ENCODE measurements at places on chromosomes 3 and 15.

DNA sequence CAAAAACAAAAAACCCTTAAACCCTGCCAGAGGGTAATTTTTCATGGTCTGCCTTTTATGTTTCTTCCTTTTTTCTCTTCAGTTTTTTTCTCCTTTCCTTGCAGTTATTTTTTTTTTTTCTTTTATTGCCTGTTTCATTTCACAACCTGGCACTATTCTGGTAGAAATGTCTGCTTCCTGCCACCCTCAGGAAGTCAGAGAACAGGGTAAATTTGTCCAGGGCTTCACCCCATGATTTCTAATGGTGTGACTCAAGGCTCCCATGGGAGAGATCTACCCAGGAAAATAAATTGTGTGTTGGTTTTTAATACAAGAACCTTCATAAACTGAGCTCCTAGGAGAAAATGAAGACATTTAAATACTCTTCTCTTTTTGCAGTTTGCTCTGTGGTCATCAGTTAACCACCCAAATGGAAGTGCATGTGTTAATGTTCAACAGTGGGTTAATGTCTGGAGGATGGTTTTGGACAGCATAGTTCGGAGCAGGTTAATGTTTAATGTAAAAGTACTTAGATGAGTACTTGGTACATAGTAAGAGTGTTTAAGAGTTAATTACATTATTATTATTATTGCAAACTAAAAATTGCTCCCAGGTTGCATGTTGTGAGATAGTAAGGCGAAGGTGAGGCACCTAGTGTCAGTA lies 45.9 kb downstream of the CGNL1 start:
- no peak for DNase-seq

DNA sequence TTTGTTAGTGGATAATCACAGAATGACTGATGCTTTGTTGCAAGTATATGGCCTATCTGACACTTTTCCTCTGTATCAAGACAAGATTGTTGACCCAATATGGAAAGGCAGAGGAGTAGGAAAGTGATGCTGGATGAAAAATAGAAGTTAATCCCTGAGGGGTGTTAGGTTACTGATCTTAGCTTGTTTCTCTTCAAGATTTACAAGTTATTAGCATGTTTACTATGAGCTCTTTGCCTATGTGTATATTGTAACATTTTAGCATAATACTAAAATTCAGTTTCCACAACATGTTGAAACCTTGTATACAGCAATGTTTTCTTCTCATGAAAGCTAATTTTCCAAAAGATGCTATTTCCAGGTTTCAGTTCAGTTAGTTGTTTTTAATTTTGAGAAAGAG lies 120.4 kb upstream of the CCNL1 start:
- DNase-seq: no peak

DNA sequence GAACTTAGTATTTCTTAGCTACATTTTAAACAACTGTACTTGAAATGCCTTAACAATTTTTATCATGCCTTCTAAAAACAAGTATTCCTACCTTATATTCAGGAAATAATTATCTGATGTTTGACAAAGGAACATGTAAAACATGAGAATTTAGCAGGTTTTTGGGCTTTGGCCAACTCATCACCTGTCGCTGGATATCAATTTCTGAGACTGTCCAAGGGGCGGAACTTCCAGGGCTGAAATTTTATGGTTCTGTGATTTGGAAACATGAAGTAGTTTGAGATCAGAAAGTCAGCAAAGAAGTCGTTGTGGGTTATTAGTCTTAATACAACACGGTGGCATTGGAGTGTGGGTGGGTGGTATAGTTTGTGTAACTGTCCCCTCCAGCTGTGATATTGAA lies 282.2 kb upstream of the LRRN1 start:
- DNase-seq: no peak

- no peak for DNase-seq
Measured at GRCh38 chr15:63509955-63510940, 5.9 kb downstream of the USP3 start.

- no peak for DNase-seq
Measured at GRCh38 chr3:78741066-78741645, 1026.6 kb downstream of the ROBO1 start.

- DNase-seq: no peak
Measured at GRCh38 chr15:68334661-68335124, 57.1 kb downstream of the FEM1B start.

DNA sequence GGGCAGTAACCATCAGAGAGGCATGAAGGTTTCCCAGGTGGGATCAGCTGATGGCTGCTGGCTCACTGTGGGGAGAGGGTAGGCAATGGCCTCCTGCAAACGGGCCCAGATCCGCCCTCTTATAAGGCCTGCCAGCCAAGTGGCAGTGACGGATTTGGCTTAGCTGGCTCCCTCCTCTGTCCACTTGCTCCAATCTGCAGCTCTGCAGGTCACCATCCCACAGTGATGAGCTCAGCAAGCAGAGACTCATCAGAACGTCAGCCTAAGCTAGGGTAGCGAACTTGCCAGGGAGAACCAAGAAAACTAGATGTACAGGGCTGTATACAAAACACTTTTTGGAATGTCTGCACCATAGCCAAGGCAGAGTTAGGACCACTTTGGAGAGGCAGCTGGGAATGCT lies 62.8 kb upstream of the DCLK3 start:
- DNase-seq: no peak
